Memory B cell (primary cell): ENCODE measurements at places on chromosomes 11 and 22.

- H3K4me3 ChIP-seq = no peak overlapping the region
- no peaks in the 10 kb centered on the region for H3K27me3 ChIP-seq
- no peaks in the 10 kb centered on the region for H3K4me1 ChIP-seq
- no peaks in the 10 kb centered on the region for H3K36me3 ChIP-seq
- H3K27ac ChIP-seq = no peak overlapping the region
Measured at GRCh38 chr11:41845066-41845465, 385.6 kb upstream of the LRRC4C start.

- no peak overlapping the region for H3K4me3 ChIP-seq
- H3K27ac ChIP-seq = peak overlapping the region; percentile 81
- H3K36me3 ChIP-seq = no peaks in the 10 kb centered on the region
- no peaks in the 10 kb centered on the region for H3K27me3 ChIP-seq
Measured at GRCh38 chr22:38262051-38262795, 10.6 kb downstream of the TMEM184B start.

GRCh38 chr11:60762851-60763691, 6.4 kb downstream of the MS4A15 start:
- peak; percentile 60 for DNase-seq
- H3K27me3 ChIP-seq = peaks cover 25% of the 10 kb centered on the region
- peaks cover 32% of the 10 kb centered on the region for H3K4me1 ChIP-seq
- H3K4me3 ChIP-seq = peak overlapping the region; percentile 29
- no peaks in the 10 kb centered on the region for H3K36me3 ChIP-seq
- peak overlapping the region; percentile 41 for H3K27ac ChIP-seq

- no peaks in the 10 kb centered on the region for H3K36me3 ChIP-seq
- peak overlapping the region; percentile 90 for H3K4me3 ChIP-seq
- H3K27me3 ChIP-seq = peaks cover 3% of the 10 kb centered on the region
- no peak for DNase-seq
- peaks cover 16% of the 10 kb centered on the region for H3K4me1 ChIP-seq
Measured at GRCh38 chr11:75562836-75563484, 907 bp downstream of the SERPINH1 start.

DNA sequence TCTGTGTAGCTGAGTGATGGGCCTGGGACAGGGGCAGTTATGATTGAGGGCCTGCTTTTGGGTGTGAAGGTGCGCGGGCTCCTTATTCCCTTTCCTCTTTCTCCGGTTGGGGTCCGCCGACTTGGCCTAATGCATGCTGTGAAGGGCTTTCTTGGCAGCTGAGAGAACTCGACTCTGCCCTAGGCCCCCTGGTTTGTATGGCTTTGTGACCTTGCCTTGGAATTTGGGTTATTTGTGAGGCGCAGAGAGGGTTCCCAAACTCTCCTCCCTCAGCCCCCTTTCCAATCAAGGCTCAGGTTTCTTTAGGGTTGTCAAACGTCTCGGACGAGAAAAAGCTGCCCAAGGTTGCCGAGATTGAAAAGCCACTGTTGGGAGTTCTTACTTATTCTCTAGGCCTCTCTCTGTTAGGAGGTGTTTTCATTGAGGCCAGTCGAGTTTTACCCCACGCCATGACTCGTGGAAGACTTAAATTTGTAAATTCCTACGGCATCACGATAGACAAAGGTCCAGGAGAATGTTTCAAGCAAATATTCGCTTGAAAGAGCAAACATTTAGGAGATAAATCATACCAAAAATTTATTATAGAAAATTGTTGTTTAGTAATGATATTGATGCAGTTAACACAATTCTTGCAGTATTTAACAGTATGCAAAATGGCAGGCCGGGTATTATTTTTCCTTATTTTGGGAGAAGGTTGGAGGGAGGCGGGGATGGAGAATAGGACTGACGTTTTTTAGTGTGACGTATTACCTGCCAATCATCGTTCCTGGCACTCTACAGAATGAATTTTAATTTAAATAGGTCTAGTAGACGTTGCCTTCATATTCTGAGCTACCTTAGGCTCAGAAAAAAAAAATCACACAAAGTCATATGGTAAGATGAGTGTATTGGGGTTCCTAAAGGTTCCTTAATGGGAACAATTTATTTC, 689 bp downstream of the PDHX start:
- peaks cover 9% of the 10 kb centered on the region for H3K36me3 ChIP-seq
- no peak for DNase-seq
- peaks cover 20% of the 10 kb centered on the region for H3K4me1 ChIP-seq
- peak overlapping the region; percentile 99 for H3K27ac ChIP-seq
- peak overlapping the region; percentile 95 for H3K4me3 ChIP-seq

- peaks cover 23% of the 10 kb centered on the region for H3K36me3 ChIP-seq
- DNase-seq = no peak
- no peak overlapping the region for H3K27ac ChIP-seq
- peaks cover 18% of the 10 kb centered on the region for H3K4me1 ChIP-seq
- H3K4me3 ChIP-seq = no peak overlapping the region
Measured at GRCh38 chr11:67499808-67500483, 5.2 kb downstream of the PITPNM1 start.

DNA sequence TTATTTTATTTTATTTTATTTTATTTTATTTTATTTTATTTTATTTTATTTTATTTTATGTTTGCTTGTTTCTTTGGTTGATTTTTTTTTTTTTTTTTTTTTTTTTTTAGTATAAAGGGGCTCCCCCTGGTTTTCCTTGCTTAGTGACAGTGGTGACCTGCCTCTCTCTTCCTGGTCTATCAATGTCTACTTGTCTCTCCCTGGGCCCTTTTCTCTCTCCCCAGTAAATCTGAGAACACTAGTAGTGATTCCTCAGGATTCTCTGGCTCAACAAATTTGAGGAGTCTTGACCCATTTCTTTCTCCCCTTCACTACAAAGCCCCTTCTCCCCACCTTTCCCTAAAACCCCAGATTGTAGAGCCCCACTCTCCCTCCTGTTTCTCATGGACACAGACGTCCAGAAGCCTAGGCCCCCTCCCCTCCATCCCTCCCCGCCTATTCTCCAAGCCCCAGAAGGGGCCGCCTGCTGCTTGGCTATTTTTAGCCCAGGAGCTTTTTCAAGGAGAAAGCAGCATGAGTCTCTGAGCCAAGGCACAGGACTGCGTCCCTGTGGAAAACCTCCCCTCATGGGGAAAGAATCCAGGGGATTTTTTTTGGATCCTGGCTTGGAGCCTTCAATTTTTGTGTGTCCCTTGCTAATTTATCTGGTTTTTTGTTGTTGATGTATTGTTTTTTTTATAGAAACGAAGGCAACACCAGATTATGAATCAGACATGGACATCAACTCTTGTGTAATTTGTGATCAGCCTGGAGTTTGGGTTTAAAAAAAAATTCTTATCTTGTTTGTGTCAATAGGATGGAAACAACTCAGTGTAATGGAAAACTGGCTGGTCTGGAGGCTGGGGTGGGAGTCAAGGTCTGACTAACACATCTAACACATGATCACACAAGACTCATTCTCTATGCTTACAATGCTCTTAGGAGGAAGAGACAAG, 17.5 kb upstream of the ACCSL start:
- no peak overlapping the region for H3K4me3 ChIP-seq
- H3K4me1 ChIP-seq = no peaks in the 10 kb centered on the region
- H3K36me3 ChIP-seq = no peaks in the 10 kb centered on the region

- no peak for DNase-seq
- no peaks in the 10 kb centered on the region for H3K4me1 ChIP-seq
- no peak overlapping the region for H3K27ac ChIP-seq
Measured at GRCh38 chr22:35804421-35804820, 86.7 kb downstream of the APOL5 start.

- H3K4me1 ChIP-seq = peaks cover 59% of the 10 kb centered on the region
- H3K4me3 ChIP-seq = peak overlapping the region; percentile 85
- no peaks in the 10 kb centered on the region for H3K36me3 ChIP-seq
- H3K27ac ChIP-seq = peak overlapping the region; percentile 99
- peak; percentile 63 for DNase-seq
Measured at GRCh38 chr22:22167791-22168189, 76.8 kb upstream of the VPREB1 start.

GRCh38 chr11:57982776-57983175, 40.9 kb upstream of the OR9Q1 start:
- no peaks in the 10 kb centered on the region for H3K4me1 ChIP-seq
- H3K36me3 ChIP-seq = no peaks in the 10 kb centered on the region
- H3K27me3 ChIP-seq = peaks cover 4% of the 10 kb centered on the region
- no peak overlapping the region for H3K4me3 ChIP-seq
- DNase-seq = no peak

DNA sequence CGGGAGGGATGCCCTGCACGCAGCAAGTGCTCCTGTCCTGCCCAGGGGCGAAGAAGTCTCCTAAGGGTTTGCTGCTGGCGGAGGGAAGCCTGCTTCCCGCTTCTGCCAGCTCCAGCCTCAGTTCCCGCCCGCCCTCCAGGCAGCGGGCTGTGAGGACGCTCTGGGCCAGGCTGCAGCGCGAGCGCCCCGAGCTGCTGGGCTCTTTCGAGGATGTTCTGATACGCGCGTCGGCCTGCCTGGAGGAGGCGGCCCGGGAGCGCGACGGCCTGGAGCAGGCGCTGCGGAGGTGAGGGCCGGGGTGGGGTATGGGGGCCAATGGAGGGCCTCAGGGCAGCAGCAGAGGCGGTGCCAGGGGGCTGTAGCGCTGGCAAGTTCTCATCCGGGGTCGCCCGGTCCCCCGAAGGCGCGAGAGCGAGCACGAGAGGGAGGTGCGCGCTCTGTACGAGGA, 2.2 kb downstream of the CRACR2B start:
- peaks cover 3% of the 10 kb centered on the region for H3K36me3 ChIP-seq
- no peak overlapping the region for H3K27ac ChIP-seq
- peak overlapping the region; percentile 82 for H3K4me3 ChIP-seq
- DNase-seq = no peak
